Caki2 (cell line): ENCODE measurements at places on chromosomes 13 and 19. TPM values are rescaled to one million over a fixed set of nuclear protein-coding genes. Genes with fewer than 3 reads are reported as not detected.

The FUT1 gene
- 2.9 and 3.1 TPM in 2 replicates for total RNA-seq

The C19orf38 gene
- 1.1 and 3.3 TPM in 2 replicates for total RNA-seq

The FCHO1 gene
- total RNA-seq = 2.7 and 9.1 TPM in 2 replicates

The DBP gene
- 6.2 and 15.1 TPM in 2 replicates for total RNA-seq

The FGF9 gene
- total RNA-seq = not detected in 2 replicates

The ZNF331 gene
- total RNA-seq = 2.2 and 13.8 TPM in 2 replicates

The MRPL54 gene
- 15.6 and 26.7 TPM in 2 replicates for total RNA-seq

The NXNL1 gene
- not detected in 2 replicates for total RNA-seq

The CLEC4M gene
- not detected in 2 replicates for total RNA-seq

The THAP8 gene
- 3.6 and 11.7 TPM in 2 replicates for total RNA-seq

The SULT2A1 gene
- not detected in 2 replicates for total RNA-seq

The ITGBL1 gene
- not detected in 2 replicates for total RNA-seq

The ZNF565 gene
- 1.6 and 2.0 TPM in 2 replicates for total RNA-seq

The SNRNP70 gene
- 137 and 175 TPM in 2 replicates for total RNA-seq

The LGALS4 gene
- total RNA-seq = not detected in 2 replicates

The SERPINE3 gene
- total RNA-seq = not detected in 2 replicates

The ADGRE3 gene
- not detected in 2 replicates for total RNA-seq

The ZNF544 gene
- 61.6 and 105 TPM in 2 replicates for total RNA-seq

The RNF113B gene
- total RNA-seq = not detected in 2 replicates

The GJA3 gene
- total RNA-seq = 1.7 and 5.6 TPM in 2 replicates

The PLIN5 gene
- not detected in 2 replicates for total RNA-seq

The TNFSF13B gene
- 0.14 and 9.5 TPM in 2 replicates for total RNA-seq

The TM9SF2 gene
- total RNA-seq = 102 and 118 TPM in 2 replicates

The TNFSF11 gene
- not detected in 2 replicates for total RNA-seq

The STOML3 gene
- total RNA-seq = not detected in 2 replicates
